ENCODE measurements at places on chromosomes 13 and 19. TPM values are rescaled to one million over a fixed set of nuclear protein-coding genes. Genes with fewer than 3 reads are reported as not detected.

The SOX1 gene
- not detected for polyA plus RNA-seq

The NKPD1 gene
- polyA plus RNA-seq, result 0.61 TPM

The CCNE1 gene
- polyA plus RNA-seq, result 0.89 TPM

The ZNF546 gene
- 2.9 TPM for polyA plus RNA-seq

The CADM4 gene
- not detected for polyA plus RNA-seq

The ATP4B gene
- 0.21 TPM for polyA plus RNA-seq

The ZSCAN4 gene
- not detected for polyA plus RNA-seq

The PROZ gene
- polyA plus RNA-seq, result not detected

The PRKCSH gene
- 63.6 TPM for polyA plus RNA-seq

The RHPN2 gene
- not detected for polyA plus RNA-seq

The ZNF442 gene
- 0.75 TPM for polyA plus RNA-seq

The PRR20A gene
- polyA plus RNA-seq, result not detected

The AXL gene
- 0.10 TPM for polyA plus RNA-seq

The FFAR3 gene
- not detected for polyA plus RNA-seq

The SIGLEC10 gene
- not detected for polyA plus RNA-seq

The ACOD1 gene
- polyA plus RNA-seq, result not detected

The FAM187B gene
- polyA plus RNA-seq, result not detected

The PIAS4 gene
- polyA plus RNA-seq, result 5.2 TPM

The PRR36 gene
- 0.06 TPM for polyA plus RNA-seq

The LSM14A gene
- 176 TPM for polyA plus RNA-seq

The PAK4 gene
- polyA plus RNA-seq, result 1.3 TPM

The ZNF793 gene
- 1.7 TPM for polyA plus RNA-seq

The ZNF324B gene
- polyA plus RNA-seq, result 1.2 TPM

The IGSF23 gene
- not detected for polyA plus RNA-seq

The ZNF491 gene
- polyA plus RNA-seq, result 0.34 TPM

The HSH2D gene
- polyA plus RNA-seq, result 12.6 TPM
